DMS53 (cell line): ENCODE measurements at places on chromosomes 5 and 9.

DNA sequence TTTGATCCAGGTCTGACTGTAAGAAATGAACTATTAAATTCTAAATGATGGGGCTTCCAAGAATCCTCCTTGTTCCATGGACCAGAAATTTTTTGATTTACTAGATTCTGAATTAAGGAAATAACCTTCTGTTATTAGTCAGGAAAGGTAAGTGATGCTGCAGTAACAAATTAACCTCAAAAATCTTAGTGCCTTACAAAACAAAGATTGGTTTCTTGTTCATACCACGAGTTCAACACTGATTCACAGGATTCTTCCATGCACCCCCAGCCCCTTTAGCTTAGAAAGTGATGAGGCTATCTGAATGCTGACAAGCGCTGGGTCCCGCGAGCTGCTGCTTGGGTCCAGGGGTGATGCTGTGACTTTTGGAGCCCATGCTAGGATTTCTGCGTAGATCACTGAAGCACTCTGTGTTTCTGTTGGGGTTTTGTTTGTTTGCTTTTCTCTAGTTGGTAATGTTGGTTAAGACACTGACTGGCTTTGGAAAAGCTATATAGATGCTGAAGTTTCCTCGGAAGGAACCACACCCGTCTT lies 52.3 kb downstream of the COL15A1 start:
- no peak for DNase-seq

DNA sequence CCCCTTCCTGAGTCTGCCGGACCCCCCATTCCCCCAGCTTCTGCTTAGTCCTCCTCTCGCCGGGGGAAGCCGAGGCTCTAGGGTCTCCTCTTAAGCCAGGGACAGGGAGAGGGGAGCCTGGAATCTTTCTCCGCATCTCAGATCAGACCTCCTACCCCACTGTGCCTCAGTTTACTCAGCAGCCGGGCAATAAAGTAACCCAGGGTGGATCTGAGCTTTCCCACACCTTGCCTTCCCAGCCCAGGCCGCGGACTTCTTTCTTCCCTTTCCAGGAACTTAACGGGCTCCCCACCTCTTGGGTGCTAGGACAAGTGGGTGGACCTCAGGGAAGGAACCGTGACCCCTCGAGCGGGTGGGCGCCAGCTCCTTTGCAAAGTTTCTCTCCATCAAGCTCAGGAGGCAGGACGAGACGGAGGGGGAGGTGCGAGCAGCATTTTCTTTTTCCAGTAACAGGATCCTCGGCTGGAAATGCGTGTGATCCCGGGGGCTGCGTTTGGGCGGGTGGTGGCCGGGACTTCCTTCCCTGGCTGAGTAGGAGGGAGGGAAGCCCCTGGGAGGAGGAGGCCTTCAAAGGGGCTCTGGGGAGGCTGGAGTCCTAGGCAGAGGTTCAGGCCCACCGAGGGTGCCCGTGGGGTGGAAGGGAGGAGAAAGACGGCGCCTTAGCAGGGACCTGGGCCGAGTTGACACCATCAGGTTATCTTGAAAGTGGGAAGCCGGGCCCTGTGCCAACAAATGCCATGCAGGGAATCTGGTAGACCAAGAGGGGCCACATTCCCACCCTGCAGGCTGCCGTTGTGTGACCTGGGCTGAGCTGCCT lies 795 bp downstream of the DAB2IP start:
- DNase-seq: peak; percentile 35

DNA sequence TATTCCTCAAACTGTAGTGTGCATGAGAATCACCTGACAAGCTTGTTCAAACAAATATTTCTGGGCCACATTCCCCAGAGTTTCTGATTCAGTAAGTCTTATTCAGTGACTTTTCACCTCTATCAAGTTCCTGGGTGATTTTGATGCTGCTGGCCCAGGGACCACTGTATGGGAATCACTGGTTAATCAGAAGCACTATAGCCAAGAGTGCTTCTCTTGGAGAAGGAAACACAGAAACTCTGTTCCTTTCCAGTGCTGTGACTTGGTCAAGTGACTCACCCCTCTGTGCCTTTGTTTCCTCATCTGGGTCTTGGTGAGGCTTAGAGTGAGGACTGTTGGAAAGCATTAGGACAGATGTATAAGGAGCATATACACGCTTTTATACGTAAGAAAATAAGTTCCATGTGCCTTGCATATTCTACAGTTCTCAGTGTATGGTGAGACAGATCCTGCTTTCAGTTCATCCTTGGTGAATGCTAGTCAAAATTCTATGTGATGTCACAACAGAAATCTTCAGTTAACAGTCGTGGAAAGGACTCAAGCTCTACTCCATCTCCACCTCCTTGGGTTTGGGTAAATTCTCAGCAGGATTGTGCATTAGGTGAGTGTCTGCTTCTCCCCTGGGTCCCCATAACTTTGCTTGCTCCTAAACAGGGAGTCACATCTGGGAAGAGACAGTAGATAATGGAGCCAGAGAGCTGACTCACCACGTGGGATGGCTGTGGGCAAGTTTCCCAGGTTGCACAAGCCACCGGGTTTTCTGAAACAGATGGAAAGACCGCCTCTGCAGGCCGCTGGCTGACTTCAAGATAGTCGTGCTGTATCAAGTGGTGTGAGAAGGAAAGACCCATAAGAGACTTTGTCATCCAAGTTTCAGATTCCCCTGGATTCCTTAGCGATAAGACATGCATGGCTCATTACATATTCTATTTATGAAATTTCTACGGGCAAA lies 117.0 kb downstream of the NXNL2 start:
- DNase-seq: no peak

- no peak for DNase-seq
Observed at GRCh38 chr9:72486594-72486955, 34.8 kb upstream of the TMC1 start.

- DNase-seq: no peak
Observed at GRCh38 chr9:8224381-8224801, 424.8 kb upstream of the DMAC1 start.

GRCh38 chr9:89388084-89388867 lies 70.0 kb downstream of the SECISBP2 start:
- no peak for DNase-seq

DNA sequence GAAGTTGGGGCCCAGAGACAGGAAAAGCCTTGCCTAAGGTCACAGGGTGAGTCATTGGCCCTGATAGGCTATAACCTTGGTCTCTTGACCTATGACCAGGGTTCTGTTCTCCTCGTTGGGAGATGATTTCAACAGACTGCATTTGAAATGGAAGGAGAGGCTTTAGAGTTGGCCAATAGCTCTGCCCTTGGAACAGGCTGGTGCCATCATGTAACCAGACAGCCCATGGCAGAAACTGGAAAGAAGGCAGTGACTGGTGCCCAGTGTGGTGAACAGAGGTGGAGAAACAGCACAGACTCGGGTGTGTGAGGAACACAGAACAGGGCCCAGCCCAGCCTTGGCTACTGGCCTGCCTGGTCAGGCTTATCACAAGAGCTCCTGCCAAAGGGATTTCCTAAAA lies 109.8 kb upstream of the SLC25A48 start:
- no peak for DNase-seq

DNA sequence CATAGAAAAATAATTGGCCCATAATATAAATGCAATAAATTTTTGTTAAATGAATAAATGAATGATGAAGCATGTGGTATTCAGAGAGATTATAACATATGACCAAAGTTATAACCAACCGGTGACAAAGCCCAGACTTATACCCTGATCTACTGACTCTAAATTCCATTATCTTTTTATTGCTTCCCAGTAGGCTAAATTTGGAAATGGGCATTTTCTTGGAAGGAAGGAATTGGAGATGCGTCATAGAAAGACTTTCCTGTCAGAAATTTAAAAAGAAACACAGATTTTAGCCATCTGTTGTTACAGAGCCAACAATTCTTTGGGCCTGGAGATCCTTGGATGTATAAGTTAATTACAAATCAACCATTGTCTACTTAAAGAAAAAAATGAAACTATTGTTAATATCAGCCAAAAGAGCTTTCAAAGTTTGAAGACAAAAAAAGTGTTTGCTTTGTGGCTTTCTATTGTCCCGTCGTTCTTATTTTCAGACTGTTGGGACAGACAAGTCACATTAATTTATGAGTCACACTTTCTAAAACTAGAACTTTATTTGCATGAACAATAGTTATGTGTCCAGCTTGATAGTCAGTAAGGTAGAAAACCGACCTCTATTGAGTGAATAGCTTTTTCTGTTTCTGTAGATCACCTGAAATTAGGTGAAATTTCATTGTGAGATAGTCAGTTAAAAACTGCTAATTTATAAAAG lies 428.7 kb downstream of the GABRG2 start:
- no peak for DNase-seq

DNA sequence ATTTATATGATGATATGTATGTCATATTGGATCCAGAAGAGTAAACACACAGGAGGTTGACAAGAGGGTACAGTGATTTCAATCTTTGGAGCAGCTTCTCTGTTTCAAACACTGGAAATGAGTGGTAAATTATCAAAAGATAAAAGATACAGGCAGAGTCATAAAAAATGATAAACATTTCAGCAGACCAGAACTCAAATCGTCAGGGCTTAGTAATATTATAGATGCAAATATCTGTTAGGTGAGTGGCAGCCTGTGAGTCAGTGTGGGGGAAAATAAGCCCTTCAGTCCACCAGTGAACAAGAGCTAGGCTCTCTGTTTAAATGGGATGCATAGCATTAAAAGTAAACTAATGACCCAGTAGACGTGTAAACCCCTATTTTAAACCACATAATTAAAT lies 1378.1 kb downstream of the EFNA5 start:
- DNase-seq: no peak

- DNase-seq: peak; percentile 79
Observed at GRCh38 chr9:130453487-130453886, 8.7 kb downstream of the ASS1 start.

DNA sequence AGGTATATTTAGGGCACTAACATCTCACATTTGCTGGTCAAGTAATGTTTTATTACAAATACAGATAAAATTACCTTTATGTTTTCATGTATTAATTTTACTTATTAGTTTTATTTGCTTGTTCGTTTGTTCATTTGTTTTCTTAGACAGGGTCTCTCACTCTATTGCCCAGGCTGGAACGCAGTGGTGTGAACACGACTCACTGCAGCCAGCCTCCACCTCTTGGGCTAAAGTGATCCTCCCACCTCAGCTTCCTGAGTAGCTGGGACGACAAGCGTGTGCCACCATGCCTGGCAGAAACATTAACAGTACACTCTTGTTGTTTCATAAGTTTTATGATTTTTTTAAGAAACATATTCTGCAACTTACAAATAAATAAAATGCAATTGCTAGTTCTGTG lies 123.2 kb downstream of the ZNF608 start:
- DNase-seq: no peak

DNA sequence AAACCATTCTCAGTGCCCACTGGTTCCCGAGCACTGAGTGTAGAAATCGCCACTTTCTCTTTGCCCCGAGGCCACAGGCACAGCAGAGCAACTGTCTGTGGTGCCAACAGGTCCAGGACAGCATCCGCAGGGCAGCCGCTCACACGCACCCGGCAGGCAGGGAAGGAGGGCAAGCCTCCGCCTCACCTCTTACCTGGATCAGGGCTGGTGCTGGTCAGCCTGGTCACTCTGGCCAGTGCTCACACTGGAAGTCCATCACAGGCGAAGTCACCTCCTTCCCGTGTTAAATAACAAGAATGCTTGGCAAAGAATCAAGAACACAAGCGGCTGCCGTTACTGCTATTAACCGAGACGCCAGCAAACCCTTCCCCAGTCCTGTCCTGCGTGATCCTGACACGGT lies 13.7 kb downstream of the DIPK1B start:
- DNase-seq: peak; percentile 69

DNA sequence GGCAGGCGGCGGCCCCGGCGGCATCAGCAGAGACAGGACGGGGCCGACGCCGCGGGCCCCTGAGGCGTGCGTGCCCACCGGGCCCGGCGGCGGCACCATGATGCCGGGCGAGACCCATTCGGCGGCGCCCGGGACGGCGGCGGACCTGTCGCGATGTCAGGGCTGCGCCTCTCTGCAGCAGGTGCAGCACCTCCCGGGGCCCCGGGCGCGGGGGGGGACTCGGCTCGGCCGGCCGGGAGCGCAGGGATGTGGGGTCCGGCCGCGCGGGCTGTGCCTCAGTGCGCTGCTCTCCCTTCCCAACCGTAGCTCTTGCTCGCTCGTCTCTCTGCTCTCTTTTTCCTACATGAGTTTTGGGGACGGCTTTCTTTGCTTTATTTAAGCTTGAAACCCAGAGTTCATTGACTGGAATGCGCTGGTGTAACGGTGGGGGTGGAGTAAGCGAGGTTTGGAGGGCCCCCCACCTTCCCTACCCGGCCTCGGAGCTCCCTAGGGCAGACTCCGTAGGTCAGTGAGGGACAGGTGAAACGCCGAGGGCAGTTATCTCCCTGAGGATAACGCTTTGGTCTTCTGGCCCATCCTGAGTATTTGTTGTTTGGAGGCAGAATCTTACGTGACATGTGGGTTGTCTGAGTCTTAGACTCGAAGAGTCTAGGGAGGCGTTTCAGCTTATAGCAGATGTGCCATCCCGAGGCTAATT lies 490 bp downstream of the ICE1 start:
- peak; percentile 75 for DNase-seq

DNA sequence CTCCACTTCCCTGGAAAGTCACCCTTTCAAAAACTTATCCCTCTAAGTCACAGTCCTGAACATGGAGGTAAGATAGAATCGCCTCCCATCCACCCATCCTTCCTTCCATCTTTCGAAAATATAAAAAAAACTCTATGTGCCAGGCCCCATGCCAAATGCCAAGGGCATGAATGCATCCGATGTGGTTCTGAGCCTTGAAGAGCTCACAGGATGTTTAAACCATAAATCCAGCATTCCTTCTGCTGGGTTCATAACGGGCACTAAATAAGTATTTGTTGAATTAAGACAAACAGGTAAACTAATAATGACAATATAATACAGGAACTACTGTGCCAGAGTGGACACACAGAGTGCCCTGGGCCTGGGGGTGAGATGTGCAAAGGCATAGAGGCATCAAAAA lies 147.3 kb downstream of the TTLL11 start:
- no peak for DNase-seq

GRCh38 chr9:136592666-136593065 lies 46.8 kb upstream of the NOTCH1 start:
- DNase-seq: no peak
